ENCODE measurements at places on chromosomes 4 and X.

DNA sequence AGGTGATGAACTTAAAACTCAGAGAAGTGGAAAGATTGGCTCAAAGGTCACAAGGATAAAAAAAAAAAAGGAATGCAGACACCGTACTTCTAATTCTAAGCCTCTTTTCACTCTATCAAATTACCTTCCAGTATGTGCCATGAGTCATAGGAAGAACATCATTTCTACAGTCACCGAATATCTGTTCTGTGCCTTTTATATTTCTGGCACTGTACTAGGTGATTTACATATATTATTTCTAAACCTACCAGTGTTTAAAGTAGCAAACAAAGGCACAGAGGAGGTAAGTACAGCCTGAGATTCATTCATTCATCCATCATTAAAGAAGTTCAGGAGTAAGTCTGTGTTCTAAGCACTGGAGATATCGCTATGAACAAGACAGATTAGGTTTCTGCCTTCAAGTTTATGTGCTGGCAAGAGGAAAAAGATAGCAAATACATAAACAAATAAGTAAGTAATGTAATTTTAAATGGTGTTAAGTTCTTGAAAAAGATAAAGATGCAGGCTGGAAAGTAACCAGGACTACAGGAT, 65.3 kb downstream of the PALLD start:
- peak; percentile 58 for DNase-seq

DNA sequence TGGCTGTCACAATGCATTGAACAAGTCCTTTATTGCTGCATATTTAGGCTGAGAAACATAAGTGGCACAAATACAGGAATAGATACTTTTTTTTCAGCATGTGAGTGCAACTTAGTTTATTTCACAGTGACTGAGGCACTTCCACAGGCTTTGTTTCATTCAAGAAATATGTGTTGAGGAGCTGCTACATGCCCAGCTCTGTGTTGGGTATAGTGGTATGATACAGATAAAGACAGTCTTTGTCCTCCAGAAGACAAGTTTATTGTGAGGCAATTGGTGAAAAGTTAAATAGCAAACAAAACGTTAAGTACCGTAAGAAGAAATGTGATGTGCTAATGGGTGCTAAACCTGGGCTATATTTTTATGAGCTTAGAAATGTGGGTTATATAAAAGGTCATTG, 186.4 kb downstream of the SPRY1 start:
- no peak for DNase-seq

- DNase-seq = no peak
These were observed 57.8 kb downstream of the SCFD2 start for GRCh38 chr4:53307819-53308780.

DNA sequence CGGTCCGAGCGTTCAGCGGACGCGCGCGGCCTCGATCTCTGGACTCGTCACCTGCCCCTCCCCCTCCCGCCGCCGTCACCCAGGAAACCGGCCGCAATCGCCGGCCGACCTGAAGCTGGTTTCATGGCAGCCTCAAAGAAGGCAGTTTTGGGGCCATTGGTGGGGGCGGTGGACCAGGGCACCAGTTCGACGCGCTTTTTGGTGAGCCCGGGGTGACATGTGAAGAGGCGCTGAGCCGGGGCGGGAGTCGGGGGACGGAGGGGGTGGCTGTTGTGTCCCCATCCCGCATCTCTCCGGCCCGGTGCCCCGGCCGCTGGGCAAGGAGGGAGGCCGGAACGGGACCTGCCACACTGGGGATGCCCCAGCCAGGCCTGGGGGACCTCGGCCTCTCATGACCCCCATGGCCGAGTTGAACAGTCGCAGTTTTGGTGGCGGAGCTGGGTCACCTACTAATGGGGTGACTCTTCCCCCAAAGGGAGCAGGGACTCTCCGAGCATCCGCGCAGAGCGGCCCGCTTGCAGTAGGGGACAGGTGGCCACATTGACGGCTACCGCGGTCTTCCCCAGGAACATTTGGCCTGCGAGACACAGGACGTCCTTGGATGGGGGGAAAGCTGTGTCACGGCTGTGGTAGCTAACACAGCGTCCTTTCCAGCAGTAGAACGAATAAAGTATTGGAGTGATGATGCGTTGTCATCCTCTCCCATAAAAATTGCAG, at the start of gene GK:
TSS of gene GK (plus strand) at position 9 of the 717 bp plus-strand sequence. CDS start at position 124, 115 bp downstream.
- peak; percentile 14 for DNase-seq

GRCh38 chr4:128298852-128299251, 11.2 kb upstream of the PGRMC2 start:
- no peak for DNase-seq

- no peak for DNase-seq
These were observed 83.1 kb upstream of the ENPP6 start for GRCh38 chr4:184300816-184301215.

- no peak for DNase-seq
These were observed 89.2 kb downstream of the AREG start for GRCh38 chr4:74534121-74534520.

DNA sequence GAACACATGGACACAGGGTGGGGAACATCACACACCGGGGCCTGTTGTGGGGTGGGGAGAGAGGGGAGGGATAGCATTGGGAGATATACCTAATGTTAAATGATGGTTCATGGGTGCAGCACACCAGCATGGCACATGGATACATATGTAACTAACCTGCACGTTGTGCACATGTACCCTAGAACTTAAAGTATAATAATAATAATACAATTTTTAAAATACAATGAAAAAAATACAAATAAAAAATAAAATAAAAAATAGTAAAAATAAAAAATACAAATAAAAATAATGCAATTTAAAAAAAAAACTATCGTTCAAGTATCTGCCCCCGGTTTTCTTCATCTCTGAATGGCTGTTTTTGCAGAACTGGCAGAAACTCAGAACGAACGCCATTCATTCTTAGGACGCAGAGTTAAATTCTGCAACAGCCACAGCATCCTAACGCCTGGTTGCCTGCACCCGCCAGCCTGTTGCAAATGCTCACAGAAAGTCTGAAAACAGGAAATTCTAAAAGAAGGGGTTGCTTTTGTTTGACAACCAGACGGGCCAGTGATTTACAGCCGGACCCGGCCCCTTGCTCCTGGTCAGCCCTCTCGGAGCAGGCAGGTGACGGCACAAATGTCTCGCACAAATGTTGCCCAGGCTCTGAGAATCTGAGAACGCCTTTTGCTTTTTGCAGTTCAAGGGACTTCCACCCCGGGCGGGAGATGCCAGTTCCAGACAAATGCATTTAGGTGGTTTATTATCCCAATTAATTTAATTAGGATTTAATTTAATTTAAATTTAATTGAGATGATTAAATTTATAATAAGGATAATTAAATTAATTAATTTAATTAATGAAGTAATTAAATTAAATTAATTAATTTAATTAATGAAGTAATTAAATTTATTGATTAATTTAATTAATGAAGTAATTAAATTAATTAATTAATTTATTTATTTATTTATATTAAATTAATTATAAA, 47.8 kb downstream of the CRLF2 start:
- DNase-seq = no peak
